CD4-positive, alpha-beta memory T cell (primary cell): ENCODE measurements at places on chromosomes 16 and 17.
A peak's percentile ranks its signal among the peaks of the same experiment; 100 is the strongest.

GRCh38 chr16:19499481-19499880 lies 22.4 kb downstream of the GDE1 start:
- no peak for DNase-seq

GRCh38 chr17:27471321-27472269 lies 15.3 kb downstream of the KSR1 start:
- peak; percentile 34 for DNase-seq

DNA sequence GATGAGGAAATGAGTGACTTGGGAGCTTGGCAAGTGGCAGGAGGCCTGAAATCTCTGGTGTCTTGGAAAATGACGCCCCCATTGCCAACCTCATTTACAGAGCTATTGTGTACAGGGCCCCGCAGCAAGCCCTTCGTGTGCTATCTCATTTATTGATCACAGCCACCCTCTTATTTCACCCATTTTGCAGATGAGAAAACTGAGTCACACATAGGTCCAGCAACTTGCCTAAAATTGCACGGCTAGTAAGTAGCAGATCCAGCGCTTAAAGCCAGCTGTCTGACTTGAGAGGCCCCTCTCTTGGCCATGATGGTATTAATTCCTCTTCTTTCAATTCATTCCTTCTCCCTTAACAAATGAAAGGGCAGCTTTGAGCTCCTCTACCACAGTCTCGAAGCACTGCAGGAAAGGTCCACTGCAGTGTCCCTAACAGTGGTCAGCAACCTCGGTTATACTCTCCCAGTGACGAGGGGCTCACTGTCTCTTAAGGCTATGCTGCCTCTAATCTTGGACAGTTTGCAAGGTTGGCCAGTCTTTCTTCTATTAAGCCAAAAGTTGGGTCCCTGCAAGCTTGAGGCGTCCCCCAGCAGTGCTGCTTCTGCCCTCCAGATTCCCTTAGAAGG lies 162.2 kb downstream of the COPRS start:
- no peak for DNase-seq

DNA sequence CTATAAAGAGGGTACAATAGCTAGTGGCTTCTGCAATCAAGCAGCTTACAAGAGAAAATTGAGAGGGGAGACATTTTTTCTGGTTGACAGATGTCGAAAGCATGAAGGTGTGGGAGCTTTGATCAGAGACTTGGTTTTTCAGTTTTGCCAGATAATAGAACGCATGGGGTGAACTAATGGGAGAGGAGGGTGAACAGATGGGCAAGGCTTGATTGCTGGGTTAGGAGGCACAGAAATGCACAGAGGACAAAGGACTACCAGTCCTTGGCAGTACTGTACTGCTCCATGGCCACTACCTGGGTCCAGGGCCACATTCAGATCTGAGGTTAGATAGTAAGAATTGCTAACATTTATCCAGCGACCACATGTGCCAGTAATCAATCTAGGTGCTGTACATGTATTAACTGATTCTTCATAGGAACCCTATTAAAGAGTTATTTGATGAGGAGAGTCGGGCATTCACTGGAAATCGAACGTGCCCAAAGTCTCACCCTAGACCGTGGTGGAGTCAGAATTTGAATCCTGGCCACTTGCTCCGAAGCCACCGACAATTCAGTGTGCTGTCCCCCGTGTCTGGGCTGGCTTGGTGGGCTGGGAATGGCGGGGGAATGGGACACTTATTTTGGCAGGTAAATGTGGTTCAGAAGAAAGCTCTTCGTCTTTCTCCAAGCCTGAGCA lies 873 bp upstream of the KSR1 start:
- no peak for DNase-seq

DNA sequence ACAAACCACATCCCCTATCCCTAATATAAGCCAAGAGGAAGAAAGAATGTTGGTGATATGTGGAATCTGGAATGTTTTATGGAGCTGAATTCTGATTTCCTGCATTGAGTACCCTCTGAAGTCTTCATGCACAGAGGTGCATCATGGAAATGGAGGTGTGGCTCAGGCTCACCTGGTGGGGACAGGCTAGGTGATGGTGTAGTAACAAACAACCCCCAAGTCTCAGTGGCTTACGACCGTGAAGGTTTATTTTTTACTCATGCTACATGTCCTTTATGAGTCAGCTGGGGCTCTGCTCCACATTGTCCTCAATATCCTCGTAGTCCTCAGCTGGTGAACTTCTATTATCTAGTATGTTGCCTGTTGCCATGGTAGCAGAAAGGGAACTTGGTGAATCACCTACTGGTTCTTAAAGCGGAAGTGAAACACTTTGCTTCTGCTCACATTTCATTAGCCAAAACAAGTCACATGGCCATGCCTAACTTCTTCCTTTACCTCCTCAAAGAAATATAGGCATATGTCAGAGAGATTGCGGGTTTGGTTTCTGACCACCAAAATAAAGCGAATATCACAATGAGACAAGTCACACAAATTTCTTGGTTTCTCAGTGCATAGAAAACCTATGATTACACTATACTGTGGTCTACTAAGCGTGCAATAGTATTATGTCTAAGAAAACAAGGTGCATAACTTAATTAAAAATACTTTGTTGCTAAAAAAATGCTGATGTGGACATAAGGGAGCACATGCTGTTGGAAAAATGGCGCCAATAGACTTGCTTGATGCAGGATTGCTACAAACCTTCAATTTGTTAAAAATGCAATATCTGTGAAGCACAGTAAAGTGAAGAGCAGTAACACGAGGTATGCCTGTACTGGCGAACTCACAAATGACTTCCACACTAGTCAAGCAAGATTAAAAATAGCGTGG lies at the start of gene PMFBP1:
PMFBP1 (minus strand) TSS at position 51 of the 930 bp plus-strand sequence. CDS start 947 bp downstream, outside the sequence.
- DNase-seq = no peak

- DNase-seq = no peak
Measured at GRCh38 chr16:46763147-46763546, 15.0 kb upstream of the MYLK3 start.
